Cardiac fibroblast (primary cell): ENCODE measurements at places on chromosomes 3 and 15.

DNA sequence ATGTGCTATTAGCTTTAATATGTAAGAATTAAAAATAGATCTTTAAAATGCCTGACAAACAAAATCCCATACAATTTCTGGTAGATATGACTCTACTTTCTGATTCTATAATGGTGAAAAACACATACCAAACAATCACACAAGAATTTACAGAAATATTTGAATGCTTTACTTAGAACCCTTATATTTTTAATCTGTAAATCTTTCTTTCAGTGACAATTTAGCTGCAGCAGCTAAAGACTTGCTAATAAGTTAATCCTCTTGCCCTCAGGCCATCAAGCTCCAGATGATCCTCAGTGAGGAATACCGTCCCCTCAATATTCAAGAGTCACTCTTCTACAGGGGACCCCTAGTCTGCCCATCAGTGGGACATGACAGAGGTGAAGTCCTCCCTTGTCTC, 55.6 kb downstream of the C3orf80 start:
- no peak for DNase-seq

DNA sequence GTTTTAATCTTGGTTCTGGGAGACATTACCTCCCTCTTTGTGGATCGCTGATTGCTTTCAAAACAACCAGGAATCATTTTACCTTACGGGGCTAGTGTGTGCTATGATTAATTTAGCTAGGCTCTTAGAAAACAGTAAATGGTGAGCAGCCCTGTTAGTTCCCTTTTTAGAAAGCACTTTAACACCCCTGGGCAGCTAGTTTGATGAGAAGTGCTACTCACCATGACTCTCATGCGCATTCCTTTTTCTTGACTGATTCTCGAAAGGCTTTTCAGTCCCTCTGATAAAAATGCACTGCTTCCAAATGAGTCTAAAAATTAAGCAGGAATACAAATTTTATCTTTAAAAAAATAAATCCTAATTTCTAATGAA, 75.3 kb upstream of the LEKR1 start:
- peak; percentile 38 for DNase-seq

GRCh38 chr3:77456431-77456830, 416.5 kb downstream of the ROBO2 start:
- no peak for DNase-seq

- DNase-seq: no peak
Measured at GRCh38 chr3:62653796-62654195, 221.4 kb downstream of the CADPS start.

GRCh38 chr3:124263168-124263567, 271.2 kb upstream of the ROPN1 start:
- peak; percentile 90 for DNase-seq

DNA sequence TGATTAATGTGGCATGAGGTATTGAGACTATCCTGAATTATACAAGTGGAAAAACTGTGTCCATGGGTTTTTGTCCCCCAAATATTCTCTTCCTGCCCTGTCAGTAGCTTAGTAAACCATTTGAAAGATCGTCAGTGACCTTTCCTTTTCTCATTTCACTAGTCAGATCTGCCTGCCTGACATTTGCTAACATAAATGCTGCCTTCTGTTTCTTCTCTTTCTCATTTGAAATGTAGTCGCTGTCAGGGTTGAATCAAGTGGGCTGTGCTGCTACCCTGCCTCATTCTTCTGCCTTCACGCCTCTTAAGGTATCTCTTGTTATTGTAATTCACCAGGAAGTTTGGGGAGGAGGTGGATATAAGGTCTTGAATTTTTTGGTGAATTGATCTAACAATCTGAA, 67.5 kb downstream of the LRCH3 start:
- no peak for DNase-seq

- no peak for DNase-seq
Measured at GRCh38 chr3:126529585-126530170, 5.7 kb downstream of the CHST13 start.

GRCh38 chr15:98714922-98715321, 66.6 kb downstream of the IGF1R start:
- no peak for DNase-seq

DNA sequence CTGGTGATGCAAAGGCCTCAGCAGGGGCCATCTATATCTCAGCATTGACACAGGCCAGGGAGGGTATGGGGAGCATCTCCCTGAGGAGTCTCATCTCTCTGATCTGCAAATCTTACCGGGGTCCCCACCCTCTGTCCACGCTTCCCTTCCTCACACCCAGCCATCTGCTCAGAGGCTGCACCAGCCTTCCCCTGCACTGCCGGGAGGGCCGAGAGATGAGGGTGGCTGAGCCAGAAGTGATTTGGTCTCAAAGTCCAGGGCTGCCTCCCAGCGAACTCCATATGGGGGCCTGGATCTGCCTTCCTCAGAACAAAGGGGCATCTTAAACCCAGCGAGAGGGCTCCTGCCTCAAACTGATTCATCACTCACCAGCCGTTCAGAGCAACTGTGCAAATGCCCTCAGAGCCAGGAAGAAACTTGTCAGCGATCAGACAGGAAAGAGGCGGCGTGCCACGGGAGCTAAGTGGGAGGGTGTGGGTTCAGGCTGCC, 4.6 kb downstream of the IGDCC3 start:
- no peak for DNase-seq

DNA sequence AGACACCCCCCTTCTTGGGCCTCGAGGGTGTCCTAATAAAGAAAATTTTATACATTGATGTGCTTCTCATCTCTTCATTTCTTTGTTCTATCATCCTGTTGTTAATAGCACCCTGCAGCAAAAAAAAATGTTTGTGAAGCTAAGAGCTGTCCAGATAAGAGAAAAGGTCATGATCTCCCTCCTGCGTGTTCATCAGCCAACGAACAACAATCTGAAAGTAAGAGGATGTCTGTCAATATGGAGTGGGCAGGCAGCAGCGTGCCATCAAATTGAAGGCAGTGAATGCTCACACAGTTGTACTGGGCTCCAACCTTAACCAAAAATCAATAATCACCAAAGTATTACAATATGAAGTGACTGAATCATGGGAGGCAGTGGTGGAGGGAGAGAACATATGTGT, 418.6 kb upstream of the ONECUT1 start:
- no peak for DNase-seq

GRCh38 chr3:10888518-10889090, 72.6 kb downstream of the SLC6A11 start:
- DNase-seq: no peak

- DNase-seq: no peak
Measured at GRCh38 chr3:140391061-140391460, 286.8 kb upstream of the TRIM42 start.

DNA sequence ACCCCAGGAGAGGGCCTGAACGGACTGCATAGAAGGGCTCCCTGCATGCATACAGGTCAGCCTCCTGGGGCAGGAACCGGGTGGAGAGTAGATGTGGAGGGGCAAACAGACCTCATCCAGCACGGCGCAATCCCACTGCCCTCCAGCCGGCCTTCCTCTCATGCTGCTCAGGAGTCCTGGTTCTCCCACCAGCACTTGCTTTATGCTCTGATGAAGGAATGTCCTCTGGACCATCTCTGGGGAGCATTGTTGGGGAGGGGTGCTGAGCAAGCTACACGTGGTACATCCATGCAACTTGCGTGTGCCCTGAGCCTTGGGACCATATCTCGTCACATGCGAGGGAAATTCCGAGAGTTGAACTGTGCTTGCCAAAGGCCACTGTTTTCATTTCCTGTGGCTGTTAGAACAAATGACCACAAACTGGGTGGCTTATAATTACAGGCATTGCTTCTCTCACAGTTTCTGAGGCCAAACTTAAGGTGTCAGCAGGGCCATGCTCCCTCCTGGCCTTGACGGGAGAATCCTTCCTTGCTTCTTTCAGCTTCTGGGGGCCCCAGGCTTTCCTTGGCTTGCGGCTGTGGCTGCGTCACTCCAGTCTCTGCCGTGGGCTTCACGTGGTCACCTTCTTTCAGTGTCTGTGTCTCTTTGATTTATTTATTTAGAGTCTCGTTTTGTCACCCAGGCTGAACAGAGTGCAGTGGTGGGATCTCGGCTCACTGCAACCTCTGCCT, 12.2 kb downstream of the SELENOS start:
- DNase-seq: no peak

GRCh38 chr3:44501971-44502370, 24.5 kb upstream of the ZNF445 start:
- no peak for DNase-seq

GRCh38 chr15:66574596-66574950, 8.8 kb upstream of the LCTL start:
- no peak for DNase-seq

GRCh38 chr15:29369261-29369660, 99.6 kb upstream of the NSMCE3 start:
- DNase-seq: no peak

DNA sequence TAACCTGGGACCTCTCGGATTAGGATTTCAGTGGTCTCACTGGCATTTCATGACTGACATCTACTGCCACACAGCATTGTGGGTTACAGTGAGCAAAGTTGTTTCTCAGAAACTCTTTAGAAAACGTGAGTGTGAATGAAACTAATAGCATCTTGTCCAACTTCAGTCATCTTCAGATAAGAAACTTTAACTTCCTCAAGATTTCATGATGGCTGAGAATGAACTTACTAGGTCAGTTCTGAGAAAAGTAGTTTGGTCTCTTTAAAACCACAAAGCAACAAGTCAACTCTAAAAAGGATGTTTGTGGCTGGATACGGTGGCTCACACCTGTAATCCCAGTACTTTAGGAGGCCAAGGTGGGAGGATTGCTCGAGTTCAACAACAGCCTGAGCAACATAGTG, 14.2 kb upstream of the HOMER2 start:
- no peak for DNase-seq

GRCh38 chr3:38047896-38048295, 8.9 kb downstream of the DLEC1 start:
- DNase-seq: no peak

- no peak for DNase-seq
Measured at GRCh38 chr3:111373239-111373638, 168.8 kb upstream of the CD96 start.

- no peak for DNase-seq
Measured at GRCh38 chr3:59800481-59800880, 750.7 kb upstream of the CFAP20DC start.

DNA sequence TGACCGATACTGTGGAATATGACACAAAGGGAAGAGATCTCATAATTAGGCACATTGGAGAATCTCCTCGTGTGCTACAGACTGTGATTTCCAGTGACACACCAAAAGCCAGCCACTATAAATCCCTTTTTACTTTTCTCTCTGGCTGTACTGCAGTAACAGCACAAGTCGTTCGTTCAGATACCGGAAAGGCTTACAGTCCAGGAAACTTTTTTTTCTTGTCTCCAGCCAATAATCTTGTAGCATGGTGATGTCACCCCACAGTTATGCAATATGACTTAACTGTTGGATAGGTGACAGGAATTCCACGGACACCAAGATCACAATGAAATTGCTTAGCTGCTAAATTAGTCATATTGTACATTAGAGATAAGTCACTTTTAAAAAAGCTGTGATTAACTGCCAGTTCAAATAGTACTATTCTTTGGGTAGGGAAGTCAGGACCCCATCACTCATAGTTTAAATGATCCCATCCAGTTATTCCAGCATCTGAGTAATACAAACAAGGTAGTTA, 36.3 kb upstream of the TSC22D2 start:
- DNase-seq: peak; percentile 100

- DNase-seq: peak; percentile 71
Measured at GRCh38 chr3:151431940-151432339, 28.9 kb downstream of the IGSF10 start.

- DNase-seq: no peak
Measured at GRCh38 chr15:60744826-60745460, 266.0 kb upstream of the ICE2 start.

DNA sequence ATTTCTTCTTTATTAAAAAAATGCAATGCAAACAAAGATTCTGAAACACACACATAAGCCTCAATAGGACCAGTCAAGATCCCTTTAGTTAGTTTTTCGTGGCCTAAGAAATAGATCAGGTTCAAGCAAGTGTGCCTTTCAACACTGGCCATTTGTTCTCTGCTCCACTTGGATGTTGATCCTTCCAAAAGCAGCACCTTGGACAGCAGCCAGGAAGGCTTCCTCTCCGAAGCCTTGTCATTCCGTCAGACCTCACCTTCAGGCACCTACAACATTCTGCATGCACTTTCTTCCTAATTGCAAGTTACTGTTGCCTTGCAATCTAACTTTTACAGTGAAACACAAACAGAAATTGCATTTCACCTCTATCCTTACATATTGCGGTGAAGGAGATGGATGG, 155.9 kb upstream of the FEZF2 start:
- DNase-seq: peak; percentile 49

GRCh38 chr3:87197531-87197930, 29.6 kb upstream of the CHMP2B start:
- no peak for DNase-seq

DNA sequence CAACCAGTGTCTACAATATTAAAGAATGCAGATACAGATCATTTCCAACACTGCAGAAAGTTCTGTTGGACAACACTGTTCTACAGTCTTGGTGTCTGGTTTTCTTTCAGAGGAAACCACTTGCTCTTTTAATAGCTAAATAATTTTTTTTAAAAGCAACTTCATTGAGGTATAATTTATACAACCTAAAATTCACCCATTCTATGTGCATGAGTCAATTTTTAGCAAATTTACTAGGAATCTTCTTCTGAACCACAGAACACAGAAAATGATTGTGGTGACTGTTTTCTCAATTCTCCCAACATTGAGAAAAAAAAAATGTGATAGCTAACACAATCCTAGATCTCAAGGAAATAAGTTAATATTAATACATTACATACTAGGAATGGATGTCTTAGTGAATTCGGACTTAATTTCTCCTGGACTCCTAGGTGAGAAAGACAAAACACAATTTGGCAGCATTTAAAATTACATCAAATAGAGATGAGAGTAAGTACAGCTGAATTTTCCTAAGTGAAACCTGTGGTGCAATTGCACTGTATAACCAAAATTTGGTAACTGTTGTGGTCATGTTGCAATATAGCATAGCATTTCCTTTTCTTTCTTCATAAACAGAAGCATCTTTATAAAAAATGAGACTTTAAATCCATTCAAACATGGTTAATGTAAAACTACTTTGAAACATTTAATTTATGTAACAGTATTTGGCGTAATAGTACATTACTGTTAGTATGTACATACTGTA, 15.3 kb upstream of the PLCL2 start:
- DNase-seq: no peak

GRCh38 chr3:122031123-122031468, 9.0 kb upstream of the ILDR1 start:
- no peak for DNase-seq

GRCh38 chr3:172040981-172041963, 1.9 kb downstream of the FNDC3B start:
- peak; percentile 55 for DNase-seq

GRCh38 chr3:87041191-87041590, 50.2 kb upstream of the VGLL3 start:
- no peak for DNase-seq
